Neural crest cell (in vitro differentiated cells): ENCODE measurements at places on chromosomes 11 and 22.

DNA sequence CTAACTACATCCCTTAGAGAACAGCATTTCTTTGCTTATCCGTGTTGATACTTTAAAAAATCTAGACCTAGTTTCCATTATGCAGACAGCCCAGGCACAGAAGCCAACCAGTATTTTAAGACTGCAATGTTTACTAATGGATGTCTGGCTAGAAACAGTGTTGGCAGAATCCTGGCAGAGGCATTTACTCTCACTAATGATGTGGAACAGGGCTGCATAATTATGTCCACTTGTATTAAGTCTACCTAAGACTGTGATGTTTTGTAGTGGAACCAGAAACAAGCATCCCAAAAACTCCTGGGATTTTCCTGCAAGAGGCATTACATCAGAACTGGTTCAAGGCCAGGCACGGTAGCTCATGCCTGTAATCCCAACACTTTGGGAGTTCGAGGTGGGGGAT, 50.2 kb upstream of the PICALM start:
- no peak for DNase-seq

- DNase-seq = no peak
These were observed 20.5 kb upstream of the MIEF1 start for GRCh38 chr22:39481595-39481994.

GRCh38 chr11:107018219-107018901, at the start of gene GUCY1A2:
Gene GUCY1A2 (minus strand): TSS chr11:107018476. CDS start chr11:107018055, 421 bp downstream.
- peak; percentile 28 for DNase-seq

DNA sequence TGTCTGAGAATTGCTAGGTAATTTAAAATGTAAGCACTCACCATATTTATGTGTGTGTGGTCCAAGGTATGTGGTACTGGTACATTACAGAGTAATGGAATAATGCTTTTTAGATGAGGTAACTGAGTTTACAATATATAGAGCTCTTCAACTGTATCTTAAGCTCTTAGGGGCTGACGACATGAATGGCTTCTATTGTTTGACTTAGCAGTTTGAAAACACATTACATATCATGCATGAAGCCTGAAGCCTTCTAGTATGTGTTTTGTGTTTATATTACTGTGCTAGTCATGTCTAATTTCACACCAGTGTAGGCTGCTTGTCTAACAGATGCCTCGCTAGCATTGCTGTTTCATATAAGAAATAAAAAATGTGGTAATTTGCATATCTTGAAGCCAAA, 37.2 kb downstream of the GAS2 start:
- DNase-seq = no peak

DNA sequence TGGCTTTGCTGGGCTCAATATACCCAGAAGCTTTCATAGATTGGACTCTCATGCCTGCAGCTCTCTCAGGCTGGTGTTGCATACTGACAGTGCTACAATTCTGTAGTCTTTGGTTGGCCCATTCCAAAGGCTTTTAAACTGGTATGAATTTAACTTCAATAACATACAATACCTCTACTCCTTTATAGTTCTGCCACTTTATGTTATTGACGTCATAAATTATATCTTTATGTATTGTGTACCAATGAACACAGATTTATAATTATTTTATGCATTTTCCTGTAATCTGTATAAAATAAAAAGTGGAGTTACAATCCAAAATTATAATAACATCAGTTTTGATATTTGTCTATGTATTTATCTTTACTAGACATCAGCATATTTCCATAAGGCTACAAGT, 16.2 kb downstream of the PATE2 start:
- DNase-seq = no peak

GRCh38 chr11:82692981-82693380, 40.7 kb downstream of the FAM181B start:
- DNase-seq = no peak

GRCh38 chr22:42462016-42462415, 29.8 kb upstream of the NFAM1 start:
- DNase-seq = no peak

- DNase-seq = no peak
These were observed 133.5 kb downstream of the RBFOX2 start for GRCh38 chr22:35894937-35895708.

DNA sequence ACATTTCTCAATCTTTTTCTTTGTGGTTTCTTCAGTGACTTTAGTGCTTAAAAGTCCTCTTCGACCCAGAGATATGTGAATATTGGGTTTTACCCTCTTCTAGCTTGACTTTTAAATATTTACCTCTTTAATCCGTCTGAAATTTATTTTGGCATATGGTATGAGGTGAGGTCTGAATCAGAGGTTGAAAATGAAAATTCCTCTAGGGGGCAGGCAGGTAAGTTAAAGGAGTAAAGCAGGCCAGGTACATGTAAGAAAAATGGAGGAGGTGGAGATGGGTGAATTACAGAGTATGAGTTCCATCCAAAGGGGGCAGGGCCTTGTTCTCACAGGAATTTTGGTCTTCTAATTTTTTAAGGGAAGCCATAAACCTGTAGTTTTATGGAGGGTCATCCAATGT, 263.8 kb upstream of the NARS2 start:
- no peak for DNase-seq

DNA sequence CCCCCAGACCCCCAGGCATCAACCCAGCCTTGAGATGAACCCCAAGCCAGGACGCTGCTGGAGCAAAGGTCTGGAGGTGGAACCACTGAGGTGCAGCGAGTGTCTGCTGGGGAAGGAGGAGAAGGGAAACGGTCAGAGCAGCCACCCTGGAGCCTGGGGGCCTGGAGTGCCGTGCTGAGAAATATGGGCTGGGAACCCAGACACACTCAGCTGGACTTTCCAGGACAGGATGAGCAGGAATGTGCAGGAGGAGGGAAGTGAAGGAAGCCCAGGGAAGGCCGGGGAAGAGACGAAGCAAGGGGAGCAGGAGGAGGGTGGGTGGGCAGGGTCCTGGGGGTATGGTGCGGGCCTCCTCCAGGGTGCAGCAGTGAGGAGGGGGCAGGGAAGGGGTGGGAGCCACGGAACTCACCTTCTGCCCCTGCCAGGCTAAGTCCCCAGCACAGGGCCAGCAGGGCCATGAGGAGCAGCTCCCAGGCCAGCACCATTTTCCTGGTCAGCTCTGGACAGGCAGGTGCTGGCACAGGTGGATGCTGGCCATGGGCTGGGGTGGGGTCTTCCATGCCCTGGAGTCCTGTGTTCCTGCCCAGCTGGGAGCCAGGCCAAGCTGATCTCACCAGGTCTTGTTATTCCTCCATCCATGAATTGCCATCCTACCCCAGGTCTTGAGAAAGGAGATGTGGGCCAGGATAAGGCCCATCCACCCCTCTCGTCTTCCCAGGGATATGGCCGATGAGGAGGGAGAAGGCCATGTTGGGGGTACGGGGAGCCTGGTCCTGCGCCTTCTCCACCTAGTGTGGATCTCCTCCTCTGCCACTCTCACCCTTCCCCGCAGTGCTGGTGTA, 40.0 kb downstream of the CSF2RB start:
- no peak for DNase-seq

DNA sequence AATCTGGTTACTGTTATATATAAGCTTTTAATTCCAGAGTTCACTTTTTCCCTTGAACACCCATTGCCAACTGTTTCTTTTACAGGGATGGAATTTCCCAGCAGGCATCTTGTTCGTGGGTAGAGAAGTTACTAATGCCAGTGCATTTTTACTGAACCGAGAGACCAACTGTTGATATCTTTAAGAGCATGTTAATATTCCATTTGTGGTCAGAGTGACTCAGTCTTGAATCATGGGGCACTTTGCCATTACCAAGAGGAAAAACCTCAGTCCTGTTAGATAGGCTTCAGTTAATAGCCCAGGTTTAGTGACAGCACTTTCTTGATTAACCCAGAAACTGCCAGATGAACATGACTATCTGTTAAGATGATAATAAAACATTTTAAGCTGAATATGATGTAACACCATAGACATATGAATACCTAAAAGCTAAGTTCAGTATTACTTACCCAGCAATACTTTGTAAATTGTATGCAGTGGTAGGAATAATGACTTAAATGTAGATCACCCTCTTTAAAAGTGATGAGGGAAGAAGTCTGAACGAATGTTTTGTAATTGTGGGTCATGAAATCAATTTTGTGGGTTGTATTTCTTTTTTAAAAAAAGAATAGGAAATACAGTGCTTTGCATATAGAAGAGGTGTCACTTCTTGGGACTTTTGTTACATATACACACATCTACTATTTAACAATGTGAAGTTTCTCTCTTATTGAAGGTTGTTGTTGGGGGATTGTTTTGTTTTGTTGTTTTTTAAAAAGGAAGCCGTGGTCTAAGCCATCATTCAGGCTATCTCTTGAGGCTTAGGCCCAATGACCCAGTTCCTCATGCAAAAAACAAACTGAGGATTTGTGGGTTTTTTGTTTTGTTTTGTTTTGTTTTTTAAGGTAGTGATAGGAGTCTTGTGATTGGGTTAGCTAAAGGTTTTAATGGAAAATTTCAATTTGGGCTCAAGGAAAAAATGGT, 79.2 kb upstream of the GRIK4 start:
- no peak for DNase-seq
